ENCODE measurements at places on chromosomes 11 and 22.

DNA sequence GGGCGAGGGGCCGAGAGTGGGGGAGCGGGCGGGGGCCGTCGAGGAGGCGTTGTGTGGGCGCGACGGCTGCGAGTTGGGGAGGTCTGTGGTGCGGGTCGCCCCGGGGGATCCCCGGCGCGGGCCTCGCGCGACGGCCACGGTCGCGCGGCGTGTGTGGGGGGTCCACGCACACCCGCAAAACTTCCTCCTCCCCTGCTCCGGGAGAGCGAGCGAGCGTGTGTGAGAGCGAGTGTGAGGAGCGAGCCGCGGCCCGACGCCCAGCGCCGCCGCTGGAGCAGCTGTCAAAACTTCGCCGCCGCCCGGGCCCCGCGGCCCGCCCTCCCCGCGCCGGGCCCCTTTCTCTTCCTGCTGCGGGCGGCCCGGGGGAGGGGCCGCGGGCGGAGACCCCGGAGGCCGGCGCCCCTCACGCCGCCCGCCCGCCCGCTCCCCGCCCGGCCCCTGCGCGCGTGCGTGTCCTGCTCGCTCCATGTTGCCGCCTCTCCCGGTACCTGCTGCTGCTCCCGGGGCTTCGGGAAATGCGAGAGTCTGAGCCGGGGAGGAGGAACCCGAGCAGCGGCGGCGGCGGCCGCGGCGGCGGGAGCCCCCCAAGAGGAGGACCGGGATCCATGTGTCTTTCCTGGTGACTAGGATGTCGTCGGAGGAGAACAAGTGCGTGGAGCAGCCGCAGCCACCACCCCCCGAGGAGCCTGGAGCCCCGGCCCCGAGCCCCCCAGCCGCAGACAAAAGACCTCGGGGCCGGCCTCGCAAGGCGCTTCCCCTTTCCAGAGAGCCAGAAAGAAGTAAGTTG is 9.0 kb upstream of the CCT8L2 start:
- peak; percentile 53 for ATAC-seq

DNA sequence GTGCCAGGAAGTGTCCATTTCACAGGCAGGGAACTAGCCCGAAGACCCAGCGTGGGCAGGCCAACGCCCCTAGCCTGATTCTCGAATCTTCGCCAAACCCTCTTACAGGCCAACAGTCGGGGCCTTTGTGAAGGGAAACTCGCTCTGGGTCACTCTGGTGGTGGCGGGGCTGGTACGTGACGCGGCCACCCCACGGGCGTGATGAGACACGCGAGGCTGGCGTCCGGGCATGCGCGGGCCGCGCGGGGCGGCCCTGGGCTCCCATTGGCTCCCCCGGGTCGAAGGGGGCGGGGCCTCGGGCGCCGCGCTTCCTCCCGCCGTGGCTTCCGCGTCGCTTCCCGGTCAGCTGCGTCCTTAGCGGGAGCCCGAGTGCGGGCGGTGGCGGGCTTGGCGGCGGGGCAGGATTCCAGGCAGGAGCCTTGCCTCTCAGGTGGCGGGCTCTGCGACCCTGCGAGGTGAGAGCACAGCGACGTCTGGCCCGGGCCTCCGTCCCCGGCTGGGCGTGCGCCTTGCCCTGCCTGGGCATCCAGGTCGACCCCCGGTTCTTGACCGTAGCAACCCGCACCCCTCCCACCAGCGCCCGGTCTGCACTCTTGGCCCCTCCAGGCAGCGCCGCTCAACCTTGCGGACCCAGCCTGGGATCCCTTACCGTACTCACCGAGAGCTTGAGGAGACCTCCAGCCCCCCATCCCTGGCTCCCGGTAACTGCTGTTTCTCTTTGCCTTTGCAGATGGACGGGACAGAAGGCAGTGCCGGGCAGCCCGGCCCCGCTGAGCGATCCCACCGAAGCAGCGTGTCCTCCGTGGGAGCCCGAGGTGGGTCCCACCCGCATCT is at the start of gene FRMD8:
TSS of gene FRMD8 (plus strand) at position 331 of the 834 bp plus-strand sequence. CDS start at position 731, 400 bp downstream.
- peak; percentile 72 for ATAC-seq

- no peak for ATAC-seq
These were observed 112.9 kb downstream of the SLC36A4 start for GRCh38 chr11:93084727-93085505.

GRCh38 chr11:34433899-34434298 is 4.8 kb upstream of the CAT start:
- no peak for ATAC-seq

DNA sequence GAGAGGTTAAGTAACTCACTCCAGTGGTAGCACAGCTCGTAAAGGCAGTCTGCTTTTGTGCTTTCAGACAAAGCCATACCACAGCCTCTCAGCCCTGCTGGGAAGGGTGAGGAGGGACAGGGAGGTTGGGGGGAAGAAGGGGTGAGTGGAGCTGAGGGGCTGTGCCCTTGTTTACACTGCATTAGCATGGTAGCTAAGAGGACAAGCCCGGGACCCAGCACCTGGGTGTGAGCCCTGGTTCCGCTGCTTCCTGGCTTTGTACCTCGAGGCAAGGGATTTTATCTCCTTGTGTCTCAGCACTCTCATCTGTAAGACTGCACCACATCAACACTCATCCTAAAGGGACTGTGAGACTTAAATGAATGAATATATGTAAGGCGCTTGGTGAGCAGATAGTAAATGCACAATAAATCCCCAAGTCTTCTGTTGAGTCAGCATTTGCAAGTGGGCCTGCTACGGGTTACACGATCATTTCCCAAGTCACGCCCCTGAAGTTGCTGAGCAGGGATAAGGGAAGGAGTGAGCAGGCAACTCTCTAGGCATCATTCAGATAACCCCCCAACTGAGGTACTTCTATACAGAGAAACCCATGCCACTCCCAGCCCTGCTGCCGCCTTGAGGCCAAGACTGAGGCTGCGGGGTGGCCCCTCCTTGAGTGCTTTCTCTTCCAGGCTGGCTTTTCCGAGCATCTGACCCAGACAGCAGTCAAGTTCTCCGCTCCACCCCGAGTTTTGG is 7.5 kb downstream of the RASD2 start:
- ATAC-seq, result no peak

- ATAC-seq, result no peak
These were observed 85.5 kb downstream of the CDKN1C start for GRCh38 chr11:2799881-2800654.

DNA sequence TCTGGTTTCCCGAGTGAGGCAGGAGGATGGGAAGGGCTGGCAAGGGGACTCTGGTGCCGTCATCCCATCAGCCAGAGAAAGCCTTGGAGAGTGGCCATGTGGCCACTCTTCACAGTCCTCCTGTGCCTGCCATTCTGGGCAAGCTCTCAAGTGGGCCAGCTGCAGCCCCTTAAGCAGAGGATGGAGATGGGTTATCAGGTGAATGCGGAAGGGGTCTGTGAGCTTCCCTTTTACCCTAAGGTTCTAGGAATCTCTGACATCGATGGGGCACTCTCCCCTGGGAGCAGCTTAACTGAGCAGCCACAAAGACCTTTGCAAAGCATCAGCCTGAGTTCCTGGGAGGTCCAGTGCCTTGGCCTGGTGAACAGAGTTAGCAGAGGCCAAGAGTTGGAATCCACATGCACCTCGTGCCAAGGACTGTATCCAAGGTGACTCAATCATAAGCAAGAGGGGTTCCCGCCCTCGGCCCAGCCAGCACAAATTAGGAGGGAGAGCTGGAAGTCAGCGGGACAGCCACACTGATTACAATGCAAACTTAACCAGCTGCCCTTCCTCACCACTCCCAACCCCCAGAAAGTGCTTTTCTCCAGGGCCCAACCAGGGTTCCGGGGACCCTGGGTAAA is 193.6 kb downstream of the BUD13 start:
- ATAC-seq, result no peak

- ATAC-seq, result no peak
These were observed 30.6 kb upstream of the TSKU start for GRCh38 chr11:76752321-76753143.

- no peak for ATAC-seq
These were observed 794 bp upstream of the FXYD6 start for GRCh38 chr11:117877120-117877784.

DNA sequence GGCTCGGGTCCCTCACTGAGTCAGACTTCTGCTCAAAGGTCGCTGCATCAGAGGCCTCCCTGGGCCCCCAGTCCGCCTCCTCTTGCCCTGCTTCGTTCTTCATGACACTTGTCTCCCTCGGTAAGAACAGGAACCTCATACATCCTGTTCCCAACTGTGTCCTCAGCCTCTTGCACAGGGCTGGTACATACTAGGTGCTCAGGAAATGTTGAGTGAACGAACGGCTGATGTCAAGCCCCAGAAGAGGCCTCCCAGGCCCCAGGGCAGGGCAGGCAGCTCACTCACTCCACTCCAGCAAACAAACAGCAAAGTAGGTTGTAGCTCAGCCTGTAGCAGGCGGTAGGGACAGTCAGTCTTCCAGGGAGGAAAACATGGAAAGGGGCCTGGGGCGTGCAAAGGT is 17.2 kb downstream of the SYNGR1 start:
- no peak for ATAC-seq

GRCh38 chr11:931385-931784 is 5.7 kb downstream of the AP2A2 start:
- ATAC-seq, result no peak

DNA sequence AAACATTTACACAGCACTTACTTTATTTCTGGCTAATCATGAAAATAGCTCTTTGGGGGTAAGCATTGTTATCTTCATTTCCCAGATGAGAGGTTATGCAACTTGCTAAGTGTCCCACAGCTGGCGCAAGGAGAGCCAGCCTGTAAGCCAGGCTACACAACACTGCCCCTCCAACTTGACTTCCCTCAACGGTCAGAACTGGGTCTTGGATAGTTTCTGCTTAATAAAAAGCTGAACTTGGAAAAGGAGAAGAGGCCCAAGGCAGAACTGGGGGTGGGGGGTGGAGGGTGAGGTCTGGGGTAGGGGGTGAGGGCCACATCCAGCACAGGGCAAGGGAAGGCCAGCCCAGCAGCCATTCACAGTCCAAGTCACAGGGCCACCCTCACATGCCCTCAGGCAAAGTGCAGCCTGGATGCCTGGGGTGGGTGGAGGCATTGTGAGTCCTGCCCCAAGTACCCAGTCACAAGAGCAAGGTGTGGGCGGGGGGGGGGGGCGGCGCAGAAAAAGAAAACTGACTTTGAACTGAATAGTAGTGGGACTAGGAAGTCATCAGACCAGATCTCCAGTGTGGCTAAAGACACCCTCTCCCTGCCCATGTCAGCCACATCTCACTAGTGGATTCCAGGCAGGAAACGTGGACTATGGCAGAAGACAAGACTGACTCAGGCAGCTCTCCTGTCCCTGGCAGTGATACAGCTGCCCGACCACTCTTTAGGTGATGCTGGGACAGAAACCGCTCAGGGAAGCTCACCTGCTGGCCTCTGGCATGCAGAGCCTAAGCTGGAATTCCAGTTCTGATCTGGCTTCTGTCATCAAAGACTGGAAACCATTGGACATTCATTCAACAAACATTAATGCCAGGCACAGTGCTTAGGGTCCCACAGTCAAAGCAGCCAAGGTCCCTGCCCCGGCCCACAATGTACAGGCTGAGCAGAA is 52.4 kb downstream of the PACSIN2 start:
- ATAC-seq, result no peak

DNA sequence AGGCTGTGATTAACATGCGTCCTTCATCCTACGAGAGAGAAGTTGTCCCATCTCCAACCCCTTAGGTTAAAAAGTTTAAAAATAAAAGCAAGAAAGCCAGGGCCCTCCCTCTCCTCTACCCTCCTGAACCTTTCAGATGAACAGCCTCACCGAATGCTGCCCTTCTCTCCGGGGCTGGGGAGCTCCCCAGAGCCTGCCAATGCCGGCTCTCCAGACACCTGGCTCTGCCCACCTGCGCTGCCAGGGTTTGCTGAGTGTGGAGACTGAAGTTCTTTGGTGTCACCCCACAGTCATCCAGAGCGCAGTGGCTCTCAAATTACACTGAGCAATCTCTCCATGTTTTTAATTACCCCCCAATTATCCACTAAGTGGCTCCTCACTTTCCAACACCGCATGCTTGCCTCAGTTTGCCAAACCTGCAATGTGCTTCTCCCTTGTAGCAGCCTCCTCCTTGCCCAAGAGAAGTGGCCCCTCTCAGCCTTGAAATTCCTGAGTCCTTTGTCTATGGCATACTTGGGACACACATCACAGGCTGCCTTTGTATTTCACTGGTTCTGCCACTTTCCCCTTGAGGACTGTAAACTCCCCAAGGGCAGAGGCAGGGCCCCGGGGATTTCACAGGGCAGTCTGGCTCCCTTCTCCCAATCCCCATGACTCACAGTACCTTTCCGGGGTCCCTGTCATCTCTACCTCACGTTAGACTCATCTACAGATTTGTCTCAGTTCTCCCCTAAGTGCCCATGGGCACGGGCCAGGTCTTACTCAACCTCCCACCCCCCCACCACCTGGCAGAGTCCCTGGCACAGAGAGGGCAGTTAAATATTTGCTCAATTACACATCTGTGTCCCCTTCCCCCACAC is 2.0 kb downstream of the MYH9 start:
- ATAC-seq, result peak; percentile 13

- ATAC-seq, result no peak
These were observed 3.6 kb upstream of the MB start for GRCh38 chr22:35620624-35621251.

- ATAC-seq, result no peak
These were observed 559 bp upstream of the RNF141 start for GRCh38 chr11:10541561-10541930.

DNA sequence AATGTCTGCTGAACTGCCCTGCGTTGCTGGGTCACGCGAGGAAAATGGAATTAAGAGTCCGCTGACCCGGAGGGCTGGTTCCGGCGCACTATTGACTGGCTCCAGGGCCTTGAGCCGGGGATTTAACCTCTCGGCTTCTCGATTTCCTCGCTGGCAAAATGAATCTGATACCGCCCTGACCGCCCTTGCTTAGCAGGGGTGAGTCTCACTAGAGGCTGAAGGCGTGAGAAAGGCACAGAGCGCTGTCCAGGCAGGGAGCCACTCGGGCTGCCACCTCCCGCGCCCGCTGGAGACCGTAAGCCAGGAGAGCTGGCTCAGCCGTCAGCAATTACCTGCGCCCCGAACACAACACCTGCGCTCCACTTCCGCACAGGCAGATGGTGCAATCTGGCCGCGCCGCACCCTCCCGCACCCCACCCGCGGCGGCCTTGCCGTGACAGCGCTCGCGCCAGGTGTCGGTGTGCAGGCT is 65.6 kb downstream of the BUD13 start:
- no peak for ATAC-seq

DNA sequence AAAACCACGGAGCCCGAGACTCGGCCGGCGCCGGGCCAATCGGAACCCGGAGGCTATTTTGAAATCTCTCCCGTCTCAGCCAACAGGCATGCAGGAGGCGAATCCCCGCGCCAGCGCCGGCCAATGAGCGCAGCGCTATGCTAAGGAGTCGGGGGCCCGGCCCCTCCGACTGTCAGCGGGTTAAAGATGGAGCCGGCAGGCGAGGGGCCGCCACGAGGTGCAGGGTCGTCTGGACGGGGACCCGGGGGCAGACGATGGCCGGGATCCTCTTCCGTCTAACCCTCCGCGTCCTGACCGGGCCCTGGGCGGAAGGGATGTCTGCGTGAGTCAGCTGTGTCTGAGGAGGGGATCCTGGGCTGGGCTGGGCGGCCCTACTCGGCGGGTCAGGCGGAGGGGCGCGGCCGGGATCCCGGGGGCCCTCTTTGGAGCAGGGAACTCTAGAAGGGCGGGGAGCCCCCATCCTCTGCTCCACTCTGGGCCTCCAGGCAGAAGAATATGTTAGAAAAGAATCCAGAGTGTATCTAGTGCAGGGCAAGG is 10.0 kb downstream of the SDF2L1 start:
- ATAC-seq, result peak; percentile 98

GRCh38 chr11:135001581-135001980 is 589.5 kb upstream of the B3GAT1 start:
- ATAC-seq, result no peak
